Naive B cell (primary cell): ENCODE measurements at places on chromosomes 1 and 21.

- H3K27me3 ChIP-seq, result peaks cover 40% of the 10 kb centered on the region
- H3K4me3 ChIP-seq, result no peak overlapping the region
- peaks cover 8% of the 10 kb centered on the region for H3K36me3 ChIP-seq
- no peak for DNase-seq
- H3K4me1 ChIP-seq, result no peaks in the 10 kb centered on the region
Measured at GRCh38 chr1:203440771-203441170, 34.8 kb upstream of the PRELP start.

GRCh38 chr21:29312981-29313380, 14.3 kb downstream of the BACH1 start:
- no peak for DNase-seq
- H3K36me3 ChIP-seq, result peaks cover 4% of the 10 kb centered on the region
- no peak overlapping the region for H3K4me3 ChIP-seq
- no peak overlapping the region for H3K27ac ChIP-seq

GRCh38 chr1:119079881-119080280, 60.6 kb downstream of the WARS2 start:
- no peaks in the 10 kb centered on the region for H3K27me3 ChIP-seq
- H3K27ac ChIP-seq, result peak overlapping the region; percentile 75
- H3K36me3 ChIP-seq, result peaks cover 10% of the 10 kb centered on the region
- DNase-seq, result no peak
- no peaks in the 10 kb centered on the region for H3K4me1 ChIP-seq
- no peak overlapping the region for H3K4me3 ChIP-seq

GRCh38 chr1:16183179-16183578, 27.3 kb upstream of the EPHA2 start:
- no peaks in the 10 kb centered on the region for H3K36me3 ChIP-seq
- DNase-seq, result no peak
- peak overlapping the region; percentile 49 for H3K27ac ChIP-seq

DNA sequence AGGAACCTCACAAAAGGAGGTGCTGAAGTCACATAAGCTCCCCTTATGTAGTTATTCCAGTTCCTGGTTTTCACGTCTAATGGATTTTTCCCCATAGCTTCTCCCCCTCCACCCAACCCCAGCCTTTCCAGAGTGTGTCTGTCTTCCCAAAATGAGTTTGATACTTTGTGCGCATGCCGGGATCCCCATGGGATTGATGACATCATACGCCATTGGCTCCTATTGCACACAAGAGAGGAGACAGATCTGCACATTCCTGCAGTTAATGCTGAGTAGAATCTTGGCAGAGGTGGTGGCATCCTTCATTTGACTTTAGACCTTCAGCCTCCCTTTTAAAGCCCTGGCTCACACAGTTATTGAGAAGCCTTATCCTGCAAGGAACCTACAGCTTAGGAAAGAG, 71.4 kb downstream of the DDR2 start:
- no peak overlapping the region for H3K4me3 ChIP-seq
- no peaks in the 10 kb centered on the region for H3K4me1 ChIP-seq
- H3K27ac ChIP-seq, result no peak overlapping the region
- H3K36me3 ChIP-seq, result no peaks in the 10 kb centered on the region
- no peak for DNase-seq

DNA sequence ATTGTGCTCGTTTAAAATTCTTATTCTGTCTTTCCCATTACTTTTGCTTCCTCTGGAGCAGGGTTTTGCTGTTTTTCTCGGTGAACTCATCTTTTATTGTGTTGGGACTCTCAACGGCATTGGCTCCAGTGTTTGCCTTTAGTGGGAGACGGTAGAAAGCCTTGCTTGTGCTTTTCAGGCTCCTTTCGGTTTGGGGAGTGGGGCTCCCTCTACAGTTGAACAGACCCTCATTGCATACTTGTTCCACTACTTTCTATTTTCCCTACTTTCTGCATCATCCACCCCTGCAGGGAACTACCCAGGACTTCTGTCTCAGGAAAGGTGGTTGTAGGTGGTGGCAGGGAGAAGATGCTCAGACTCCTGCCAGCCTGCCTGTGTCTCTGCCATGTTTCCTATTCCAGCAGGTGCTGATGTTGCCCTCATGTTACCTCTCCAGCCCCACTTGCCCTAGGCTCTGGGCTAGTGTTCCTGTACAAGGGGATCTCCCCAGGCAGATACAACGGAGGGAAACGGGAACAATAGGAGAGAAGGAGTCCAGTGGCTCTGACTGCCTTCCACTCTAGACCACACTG, 68.5 kb upstream of the ZBTB18 start:
- no peak for DNase-seq
- no peak overlapping the region for H3K27ac ChIP-seq
- H3K36me3 ChIP-seq, result peaks cover 14% of the 10 kb centered on the region

- no peak overlapping the region for H3K27ac ChIP-seq
- no peaks in the 10 kb centered on the region for H3K36me3 ChIP-seq
- no peak overlapping the region for H3K4me3 ChIP-seq
- no peak for DNase-seq
- H3K27me3 ChIP-seq, result peaks cover 2% of the 10 kb centered on the region
- H3K4me1 ChIP-seq, result no peaks in the 10 kb centered on the region
Measured at GRCh38 chr1:61444288-61444687, 280.7 kb downstream of the TM2D1 start.

DNA sequence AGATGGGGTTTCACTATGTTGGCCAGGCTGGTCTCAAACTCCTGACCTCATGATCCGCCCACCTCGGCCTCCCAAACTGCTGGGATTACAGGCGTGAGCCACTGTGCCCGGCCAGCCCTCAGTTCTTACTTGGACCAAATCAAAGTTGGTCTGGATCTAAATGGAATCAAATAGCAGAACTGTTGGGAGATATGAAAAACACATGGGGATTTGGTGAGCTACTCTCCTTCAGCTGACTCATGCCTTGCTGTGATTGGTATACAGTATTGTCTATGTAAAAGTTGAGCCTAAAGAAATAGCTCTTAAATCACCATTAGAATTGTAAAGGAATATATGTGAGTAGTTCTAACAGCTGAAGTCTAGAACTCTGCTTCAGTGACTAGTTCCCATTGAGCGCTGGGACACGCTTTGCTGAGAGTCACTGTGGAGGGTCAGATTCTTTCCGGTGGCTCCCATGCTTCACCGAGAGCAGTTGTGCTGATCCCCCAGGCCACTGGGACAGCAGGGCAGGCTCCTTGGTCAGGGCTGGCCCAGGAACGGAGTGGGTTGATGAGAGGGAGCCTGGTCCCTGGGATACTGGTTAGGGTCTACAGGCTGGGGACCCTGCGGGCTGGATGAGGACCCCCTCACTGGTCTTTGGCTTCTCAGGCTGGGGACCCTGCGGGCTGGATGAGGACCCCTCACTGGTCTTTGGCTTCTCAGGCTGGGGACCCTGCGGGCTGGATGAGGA, 14.0 kb downstream of the PKNOX1 start:
- H3K4me1 ChIP-seq, result peaks cover 31% of the 10 kb centered on the region
- no peak for DNase-seq
- peaks cover 4% of the 10 kb centered on the region for H3K36me3 ChIP-seq
- H3K4me3 ChIP-seq, result no peak overlapping the region
- no peaks in the 10 kb centered on the region for H3K27me3 ChIP-seq

DNA sequence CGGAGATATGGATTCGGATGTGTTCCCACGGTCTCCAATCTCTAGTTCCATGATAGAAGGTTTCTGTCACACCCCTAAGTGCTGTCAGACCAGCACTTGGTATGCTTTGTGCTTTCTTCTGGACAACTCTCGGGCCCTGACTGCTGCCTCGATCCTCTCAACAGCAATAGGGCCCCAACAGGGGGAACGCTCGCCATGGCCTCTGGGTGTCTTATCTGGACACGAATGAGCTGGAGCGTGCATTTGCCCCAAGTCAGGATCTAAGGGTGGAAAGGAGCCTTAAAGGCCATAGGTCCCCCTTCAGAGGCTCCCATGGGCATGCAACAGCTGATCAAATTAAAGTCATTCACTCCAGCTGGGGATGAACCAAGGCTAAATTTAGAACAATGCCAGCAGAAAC, 76.8 kb downstream of the TCP10L start:
- H3K27ac ChIP-seq, result no peak overlapping the region
- no peaks in the 10 kb centered on the region for H3K4me1 ChIP-seq
- no peaks in the 10 kb centered on the region for H3K36me3 ChIP-seq
- peaks cover 8% of the 10 kb centered on the region for H3K27me3 ChIP-seq
- no peak overlapping the region for H3K4me3 ChIP-seq

DNA sequence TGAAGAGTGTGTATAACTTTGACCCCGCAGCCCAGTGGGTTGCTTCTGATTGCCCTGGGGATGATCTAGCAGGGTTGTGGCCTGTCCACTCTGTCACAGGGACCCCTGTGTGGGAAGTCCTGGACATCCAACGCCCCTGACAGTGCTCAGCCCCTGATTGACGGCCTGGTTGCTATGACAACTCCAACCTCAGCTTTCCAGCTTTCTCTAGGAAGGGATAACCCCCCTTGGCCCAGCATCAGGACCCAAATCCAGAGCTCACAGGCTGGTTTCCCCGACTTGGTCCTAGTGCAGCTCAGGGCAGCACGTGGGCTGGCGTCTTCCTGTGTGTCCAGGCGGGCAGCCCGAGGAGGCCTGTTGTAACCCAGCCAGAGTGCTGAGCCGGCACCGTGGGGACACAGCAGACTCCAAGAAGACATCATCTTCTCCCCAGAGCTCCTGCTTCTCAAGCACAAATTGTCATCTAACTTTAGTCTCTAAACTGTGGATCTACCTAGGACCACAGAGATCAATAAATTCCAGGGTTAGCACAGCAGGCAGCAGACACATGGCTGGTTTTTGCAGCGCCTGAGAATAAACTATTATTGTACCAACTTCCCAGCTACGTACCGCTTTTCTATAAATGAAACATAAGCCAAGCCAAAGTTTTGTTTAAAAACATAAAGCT, 18.9 kb upstream of the PDXK start:
- H3K4me3 ChIP-seq, result no peak overlapping the region
- H3K4me1 ChIP-seq, result peaks cover 15% of the 10 kb centered on the region
- no peak for DNase-seq
- no peaks in the 10 kb centered on the region for H3K27me3 ChIP-seq

DNA sequence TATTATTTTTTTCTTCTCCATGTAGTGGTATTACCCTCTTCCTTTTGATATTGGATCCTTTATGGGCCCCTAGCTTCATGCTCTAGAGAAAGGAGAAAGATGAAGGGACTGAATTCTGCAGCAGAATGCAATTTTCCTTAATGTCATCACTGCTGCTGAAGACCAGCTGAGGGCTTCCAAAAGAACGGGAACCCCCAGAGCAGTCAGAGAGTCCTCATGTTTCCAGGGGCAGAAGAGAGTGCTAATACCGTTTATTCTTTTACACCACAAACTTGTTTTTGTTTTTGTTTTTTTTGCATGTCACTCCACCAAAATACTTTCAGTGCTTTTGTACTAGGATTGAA, 21.1 kb upstream of the TBX15 start:
- DNase-seq, result no peak
- no peak overlapping the region for H3K27ac ChIP-seq
- peaks cover 33% of the 10 kb centered on the region for H3K36me3 ChIP-seq
- H3K4me1 ChIP-seq, result peaks cover 14% of the 10 kb centered on the region

DNA sequence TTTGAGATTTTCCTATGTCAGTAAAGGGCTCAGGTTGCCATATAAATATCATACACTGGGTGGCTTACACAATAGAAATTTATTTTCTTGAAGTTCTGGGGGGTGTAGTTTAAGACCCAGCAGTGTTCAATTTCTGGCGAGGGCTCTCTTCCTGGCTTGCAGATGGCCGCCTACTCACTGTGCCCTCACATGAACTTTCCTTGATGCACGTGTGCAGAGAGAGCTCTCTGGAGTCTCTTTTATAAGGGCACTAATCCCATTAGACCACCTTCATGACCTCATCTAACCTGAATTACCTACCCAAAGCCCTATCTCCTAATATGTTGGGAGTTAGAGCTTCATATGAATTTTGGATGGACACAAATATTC, 21.1 kb downstream of the TMEM51 start:
- H3K4me1 ChIP-seq, result no peaks in the 10 kb centered on the region
- H3K36me3 ChIP-seq, result peaks cover 14% of the 10 kb centered on the region
- peaks cover 27% of the 10 kb centered on the region for H3K27me3 ChIP-seq
- DNase-seq, result no peak
- no peak overlapping the region for H3K4me3 ChIP-seq
- H3K27ac ChIP-seq, result no peak overlapping the region
